ENCODE measurements at places on chromosomes 2 and 18. TPM values are rescaled to one million over a fixed set of nuclear protein-coding genes. Genes with fewer than 3 reads are reported as not detected.

PARD6G gene
- 34.5 TPM for total RNA-seq

CLK1 gene
- total RNA-seq, result 105 TPM

ZNF236 gene
- 12.8 TPM for total RNA-seq

RGPD3 gene
- 0.34 TPM for total RNA-seq
